ENCODE measurements at places on chromosomes 1 and 21. TPM values are rescaled to one million over a fixed set of nuclear protein-coding genes. Genes with fewer than 3 reads are reported as not detected.

FAM72D gene
- total RNA-seq = 0.11 TPM

ARTN gene
- total RNA-seq = 0.68 TPM

PKLR gene
- total RNA-seq = not detected

NPL gene
- total RNA-seq = 13.7 TPM

Measured in esophagus squamous epithelium (tissue), 5 donors.